Panc1 (cell line): ENCODE measurements at places on chromosomes 2 and 18.
A peak's percentile ranks its signal among the peaks of the same experiment; 100 is the strongest.

DNA sequence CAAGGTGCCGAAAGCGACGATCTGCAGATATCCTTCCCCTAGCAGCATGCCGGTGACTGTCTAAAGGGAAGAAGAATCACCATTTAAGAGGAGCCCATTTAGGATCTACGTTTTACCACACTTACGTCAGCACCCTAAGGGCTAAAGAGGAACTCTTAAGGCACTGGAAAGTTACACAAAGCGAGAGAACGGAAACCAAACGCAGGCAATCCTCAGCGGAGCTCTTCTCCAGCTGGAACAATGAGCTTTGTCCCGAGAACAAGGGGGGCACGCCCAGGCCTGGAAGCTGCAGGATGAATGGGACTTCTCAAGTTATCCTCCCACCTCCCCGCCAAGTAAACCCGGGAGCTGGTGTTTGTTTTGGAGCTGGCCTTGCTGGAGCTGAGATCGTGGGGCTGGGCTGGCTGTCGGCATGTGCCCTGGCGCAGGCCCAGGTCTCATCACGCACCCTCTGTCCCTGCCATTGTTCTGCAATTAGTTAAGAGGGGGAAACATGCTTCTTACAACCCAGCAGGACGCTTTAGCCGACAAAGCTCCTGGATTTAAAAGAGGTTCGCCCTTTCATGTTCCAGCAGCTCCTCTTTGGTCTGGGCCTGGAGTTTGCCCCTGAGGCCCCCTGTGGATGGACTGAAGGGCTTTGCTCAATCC, 36.4 kb downstream of the PXDN start:
- H3K27ac ChIP-seq = peak overlapping the region; percentile 90
- no peaks in the 10 kb centered on the region for H3K27me3 ChIP-seq
- H3K36me3 ChIP-seq = no peaks in the 10 kb centered on the region

- H3K27me3 ChIP-seq = no peaks in the 10 kb centered on the region
- no peak overlapping the region for H3K27ac ChIP-seq
- no peaks in the 10 kb centered on the region for H3K36me3 ChIP-seq
- H3K4me3 ChIP-seq = no peak overlapping the region
- DNase-seq = no peak
These were observed 4.5 kb downstream of the ANKRD53 start for GRCh38 chr2:70982971-70983370.

GRCh38 chr2:84323890-84324289, 135.2 kb downstream of the SUCLG1 start:
- no peak overlapping the region for H3K4me3 ChIP-seq
- no peaks in the 10 kb centered on the region for H3K4me1 ChIP-seq
- no peaks in the 10 kb centered on the region for H3K36me3 ChIP-seq
- H3K27me3 ChIP-seq = 0 out of 2 replicates have a peak, but pooled peaks cover 2% of the 10 kb centered on the region
- no peak for DNase-seq
- H3K27ac ChIP-seq = no peak overlapping the region

- no peak for DNase-seq
- H3K27me3 ChIP-seq = peaks cover 17% of the 10 kb centered on the region
- no peak overlapping the region for H3K27ac ChIP-seq
- H3K36me3 ChIP-seq = no peaks in the 10 kb centered on the region
- H3K4me1 ChIP-seq = no peaks in the 10 kb centered on the region; the same call in 1 of the 2 replicates
- H3K4me3 ChIP-seq = no peak overlapping the region
These were observed 139.6 kb upstream of the CTAGE1 start for GRCh38 chr18:22557168-22557941.

DNA sequence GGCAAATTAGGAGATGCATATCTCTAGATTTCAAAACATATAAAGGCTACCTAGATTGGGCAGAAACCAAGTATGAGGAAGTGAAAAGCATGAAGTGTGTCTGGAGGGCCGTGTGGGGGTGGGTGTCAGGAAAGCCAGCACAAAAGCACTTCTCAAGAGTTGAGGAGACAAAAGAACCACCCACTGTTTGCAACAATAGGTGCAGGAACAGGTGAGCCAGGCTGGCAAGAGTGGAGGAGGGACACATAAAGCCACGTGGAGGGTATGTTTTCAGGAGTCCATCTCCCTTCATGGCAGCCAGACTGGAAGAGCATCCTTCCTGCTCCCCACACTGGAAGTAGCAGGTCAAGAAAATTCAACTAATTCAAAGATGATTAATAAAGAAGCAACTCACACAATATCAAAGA, 96.4 kb downstream of the CERS6 start:
- H3K4me3 ChIP-seq = no peak overlapping the region
- no peak for DNase-seq
- H3K27ac ChIP-seq = no peak overlapping the region
- no peaks in the 10 kb centered on the region for H3K27me3 ChIP-seq
- H3K36me3 ChIP-seq = no peaks in the 10 kb centered on the region; the same call in 1 of the 2 replicates

GRCh38 chr2:40304340-40304739, 147.6 kb downstream of the SLC8A1 start:
- H3K27ac ChIP-seq = no peak overlapping the region
- no peaks in the 10 kb centered on the region for H3K4me1 ChIP-seq
- no peak for DNase-seq
- H3K4me3 ChIP-seq = no peak overlapping the region
- no peaks in the 10 kb centered on the region for H3K27me3 ChIP-seq

GRCh38 chr2:202023198-202023903, 10.3 kb upstream of the FZD7 start:
- DNase-seq = no peak
- no peak overlapping the region for H3K27ac ChIP-seq
- no peaks in the 10 kb centered on the region for H3K27me3 ChIP-seq

DNA sequence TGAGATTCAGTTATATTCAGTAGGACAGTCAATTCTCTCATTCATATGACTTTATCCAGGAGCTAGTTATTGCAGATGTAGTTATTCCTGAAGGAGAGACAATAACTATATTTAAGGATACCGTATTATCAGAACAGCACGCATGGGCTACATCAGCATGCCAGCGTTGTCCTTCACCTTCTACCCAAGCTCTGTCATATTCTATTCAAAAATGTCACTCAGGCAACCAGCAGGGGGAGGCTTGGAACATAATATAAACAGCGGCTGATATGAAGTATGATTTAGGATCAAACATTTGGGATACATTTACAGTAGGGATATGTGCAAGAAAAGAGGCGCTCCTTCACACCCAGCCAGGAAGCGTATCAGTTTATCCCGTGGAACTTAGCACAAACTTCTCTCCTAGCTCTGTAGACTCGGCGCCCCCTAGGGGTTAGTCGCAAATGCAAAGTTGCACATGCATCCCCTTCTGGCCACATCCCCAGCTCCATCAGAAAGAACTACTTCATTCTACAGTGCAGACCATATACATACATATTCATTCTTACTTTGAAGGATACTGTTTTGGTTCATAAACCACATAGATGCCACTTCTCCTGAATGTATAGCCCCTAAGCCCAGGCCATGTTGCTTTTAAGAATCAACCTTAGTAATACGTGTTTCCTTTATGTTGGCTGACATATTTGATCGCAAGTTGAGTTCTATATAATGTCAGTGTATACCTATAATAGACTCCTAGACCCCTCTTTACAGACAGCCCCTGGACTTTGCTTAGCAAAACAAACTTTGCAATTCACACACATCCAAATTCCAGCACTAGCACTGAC, 759.4 kb downstream of the ADCYAP1 start:
- H3K27ac ChIP-seq = no peak overlapping the region
- no peaks in the 10 kb centered on the region for H3K36me3 ChIP-seq
- peak; percentile 7 for DNase-seq
- H3K4me3 ChIP-seq = no peak overlapping the region
- H3K4me1 ChIP-seq = no peaks in the 10 kb centered on the region
- no peaks in the 10 kb centered on the region for H3K27me3 ChIP-seq

- no peak overlapping the region for H3K4me3 ChIP-seq
- DNase-seq = no peak
- H3K27ac ChIP-seq = no peak overlapping the region; the same call in 1 of the 2 replicates
- H3K27me3 ChIP-seq = no peaks in the 10 kb centered on the region
- H3K4me1 ChIP-seq = no peaks in the 10 kb centered on the region
These were observed 303.8 kb upstream of the TRIB2 start for GRCh38 chr2:12412898-12413305.

DNA sequence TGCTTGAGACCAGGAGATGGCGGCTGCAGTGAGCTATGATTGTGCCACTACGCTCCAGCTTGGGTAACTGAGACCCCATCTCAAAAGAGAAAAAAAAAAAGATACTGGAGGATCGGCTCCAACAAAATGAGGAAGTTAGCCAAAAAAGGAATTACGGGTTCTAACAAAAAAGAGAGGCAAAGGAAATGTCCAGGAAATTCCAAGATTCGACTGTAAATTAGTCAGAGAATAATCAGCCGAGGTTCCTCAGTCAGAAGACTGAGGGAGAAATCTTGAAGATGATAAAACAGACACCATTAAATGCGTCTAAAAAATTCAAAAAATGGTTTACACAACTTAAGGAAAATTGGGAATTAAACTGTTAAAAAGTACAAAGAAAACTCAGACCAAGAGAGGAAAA, 89.5 kb downstream of the AAK1 start:
- H3K36me3 ChIP-seq = no peaks in the 10 kb centered on the region
- no peak overlapping the region for H3K4me3 ChIP-seq
- H3K27me3 ChIP-seq = no peaks in the 10 kb centered on the region
- no peak for DNase-seq
- no peak overlapping the region for H3K27ac ChIP-seq

DNA sequence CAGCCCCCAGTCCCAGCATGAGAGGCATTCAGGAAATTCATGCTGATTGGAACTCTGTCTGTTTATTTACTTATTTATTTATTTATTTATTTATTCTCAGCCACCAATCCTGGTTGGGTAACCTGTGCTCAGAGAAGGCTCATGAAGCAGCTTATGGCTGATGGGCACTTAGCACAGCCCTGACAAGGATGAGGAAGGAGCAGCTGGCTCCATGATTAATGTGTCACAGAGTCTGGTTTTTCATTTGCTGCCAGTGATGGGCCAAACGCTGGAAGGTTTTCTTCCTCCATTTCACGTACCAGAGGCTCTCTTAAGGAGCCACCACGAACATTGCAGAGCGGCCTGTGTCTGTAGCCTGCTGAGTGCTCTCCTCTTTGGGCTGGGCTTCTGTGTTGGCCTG, 28.3 kb upstream of the KCNS3 start:
- H3K27ac ChIP-seq = no peak overlapping the region
- no peaks in the 10 kb centered on the region; the same call in 1 of the 2 replicates for H3K4me1 ChIP-seq

DNA sequence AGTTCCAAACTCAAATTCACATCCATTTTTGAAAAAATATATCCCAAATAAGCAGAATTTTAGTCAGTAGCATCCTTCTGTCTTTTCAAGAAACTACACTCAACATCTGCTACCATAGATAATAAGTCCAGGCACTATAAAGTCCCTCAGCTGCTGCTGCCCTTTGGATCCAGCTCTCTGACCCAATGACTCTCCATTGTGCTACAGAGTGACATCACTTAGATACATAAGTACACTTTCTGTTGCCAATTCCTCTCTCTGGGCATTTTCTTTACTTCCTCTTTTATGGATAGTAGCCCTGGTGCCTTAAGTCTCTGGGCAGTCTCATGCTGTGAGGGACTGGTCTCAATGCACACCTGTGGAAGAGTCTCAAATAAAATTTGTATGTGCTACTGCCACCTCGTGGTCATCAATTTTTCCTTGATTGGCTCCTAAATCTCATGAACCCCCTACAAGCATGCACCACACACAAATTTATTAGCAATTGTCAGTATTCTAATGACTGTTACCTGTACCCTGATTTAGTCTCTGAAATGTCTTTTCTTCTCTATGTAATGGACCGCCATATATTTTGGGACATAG, 219.2 kb downstream of the LRP1B start:
- H3K4me1 ChIP-seq = no peaks in the 10 kb centered on the region
- no peak overlapping the region for H3K27ac ChIP-seq
- H3K27me3 ChIP-seq = no peaks in the 10 kb centered on the region
- peak; percentile 10 for DNase-seq
- H3K4me3 ChIP-seq = no peak overlapping the region
- H3K36me3 ChIP-seq = no peaks in the 10 kb centered on the region

DNA sequence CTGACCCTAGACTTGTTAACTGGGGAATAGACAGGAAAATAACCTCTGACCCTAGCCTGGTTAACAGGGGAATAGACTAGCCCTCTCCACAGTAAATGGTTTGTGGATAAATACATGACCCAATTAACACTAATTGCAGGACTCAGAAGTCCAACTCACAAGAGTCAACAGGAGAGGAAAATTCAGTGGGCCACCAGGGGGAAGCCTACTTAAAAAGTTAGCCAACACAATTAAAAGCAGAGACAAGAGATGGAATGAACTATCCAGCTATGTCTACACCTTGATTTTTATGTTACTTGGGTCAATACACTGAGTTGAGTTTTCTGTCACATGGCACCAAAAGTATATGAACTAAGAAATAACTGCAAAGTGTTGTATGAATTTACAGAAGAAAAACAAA, 158.8 kb upstream of the SLC39A10 start:
- DNase-seq = no peak
- H3K27me3 ChIP-seq = no peaks in the 10 kb centered on the region
- H3K4me1 ChIP-seq = no peaks in the 10 kb centered on the region
- H3K4me3 ChIP-seq = no peak overlapping the region

DNA sequence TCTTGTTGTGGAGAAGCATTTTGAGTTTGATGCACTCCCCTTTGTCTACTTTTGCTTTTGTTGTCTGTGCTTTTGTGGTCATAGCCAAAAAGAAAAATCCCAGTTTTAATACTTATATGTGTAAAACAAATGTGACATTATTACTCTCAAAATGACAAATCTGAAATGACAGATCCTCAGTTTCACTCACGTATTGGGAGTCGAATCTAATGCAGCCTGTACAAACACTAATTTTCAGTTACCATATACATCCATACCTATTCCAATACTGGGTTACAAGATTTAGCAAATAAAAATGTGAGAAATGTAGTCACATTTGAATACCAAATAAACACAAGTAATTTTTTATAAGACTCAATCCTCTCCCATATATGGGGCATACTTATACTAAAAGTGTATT, 148.2 kb upstream of the ZNF516 start:
- no peaks in the 10 kb centered on the region for H3K36me3 ChIP-seq
- DNase-seq = no peak
- peaks cover under 1% of the 10 kb centered on the region; the same call in 1 of the 2 replicates for H3K27me3 ChIP-seq
- H3K27ac ChIP-seq = no peak overlapping the region
- H3K4me3 ChIP-seq = no peak overlapping the region

- no peak for DNase-seq
- H3K36me3 ChIP-seq = no peaks in the 10 kb centered on the region; the same call in 1 of the 2 replicates
- no peak overlapping the region for H3K4me3 ChIP-seq
- H3K27me3 ChIP-seq = no peaks in the 10 kb centered on the region
- no peaks in the 10 kb centered on the region; the same call in 1 of the 2 replicates for H3K4me1 ChIP-seq
- H3K27ac ChIP-seq = no peak overlapping the region
These were observed 117.8 kb downstream of the ATAD2B start for GRCh38 chr2:23809150-23809549.

- H3K36me3 ChIP-seq = no peaks in the 10 kb centered on the region
- no peaks in the 10 kb centered on the region for H3K4me1 ChIP-seq
- DNase-seq = peak; percentile 2
These were observed 210.0 kb upstream of the ZNF521 start for GRCh38 chr18:25561918-25562317.

GRCh38 chr2:238643400-238643907, 204.4 kb upstream of the TWIST2 start:
- DNase-seq = no peak
- 0 out of 2 replicates have a peak overlapping the region, but pooled peaks have one; percentile 25 for H3K27ac ChIP-seq
- H3K4me3 ChIP-seq = no peak overlapping the region
- H3K4me1 ChIP-seq = peaks cover 3% of the 10 kb centered on the region
- no peaks in the 10 kb centered on the region for H3K36me3 ChIP-seq
- no peaks in the 10 kb centered on the region for H3K27me3 ChIP-seq

GRCh38 chr2:61937886-61938285, 32.4 kb downstream of the COMMD1 start:
- DNase-seq = no peak
- H3K27ac ChIP-seq = no peak overlapping the region
- H3K4me3 ChIP-seq = no peak overlapping the region
- no peaks in the 10 kb centered on the region for H3K27me3 ChIP-seq
- no peaks in the 10 kb centered on the region for H3K36me3 ChIP-seq
